ENCODE measurements at places on chromosomes 12 and 14.

DNA sequence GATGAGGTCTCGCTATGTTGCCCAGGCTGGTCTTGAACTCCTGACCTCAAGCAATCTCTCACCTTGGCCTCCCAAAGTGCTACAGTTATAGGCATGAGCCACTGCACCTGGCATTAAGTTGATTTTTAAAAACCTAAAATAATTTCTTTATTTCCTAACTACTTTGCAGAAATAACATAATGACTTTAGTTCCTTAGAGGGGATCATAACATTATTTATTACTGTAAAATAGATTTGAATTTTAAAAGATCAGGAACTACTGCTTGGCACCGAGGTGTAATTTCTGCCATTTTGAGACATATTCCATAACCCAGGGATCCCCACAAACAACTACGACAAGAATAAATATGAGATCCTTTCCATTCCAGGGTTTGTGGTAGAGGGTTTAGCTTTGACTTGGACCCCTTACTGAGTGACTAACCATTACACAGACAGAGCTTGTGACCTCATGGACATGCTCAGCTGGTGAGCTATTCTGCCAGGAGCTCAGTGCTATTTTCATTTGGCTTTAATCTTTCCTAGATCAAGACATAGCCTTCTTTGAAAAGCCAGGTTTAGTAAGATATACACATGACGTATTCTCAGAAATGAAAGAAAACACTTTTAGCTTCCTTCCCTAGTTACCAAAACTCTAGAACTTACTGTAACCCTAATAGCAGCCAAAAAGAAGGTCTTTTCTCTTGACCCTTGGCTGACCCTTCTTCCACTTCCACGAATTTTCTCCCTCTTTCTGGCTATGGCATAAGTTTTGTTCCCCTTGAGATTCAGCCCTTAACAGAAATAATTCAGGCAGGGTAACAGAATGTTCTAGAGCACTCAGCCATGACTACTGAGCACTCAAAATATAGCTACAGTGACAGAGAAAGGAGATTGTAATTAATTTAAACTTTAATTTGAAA is 75.1 kb upstream of the NUDT4 start:
- peak; percentile 24 for DNase-seq

DNA sequence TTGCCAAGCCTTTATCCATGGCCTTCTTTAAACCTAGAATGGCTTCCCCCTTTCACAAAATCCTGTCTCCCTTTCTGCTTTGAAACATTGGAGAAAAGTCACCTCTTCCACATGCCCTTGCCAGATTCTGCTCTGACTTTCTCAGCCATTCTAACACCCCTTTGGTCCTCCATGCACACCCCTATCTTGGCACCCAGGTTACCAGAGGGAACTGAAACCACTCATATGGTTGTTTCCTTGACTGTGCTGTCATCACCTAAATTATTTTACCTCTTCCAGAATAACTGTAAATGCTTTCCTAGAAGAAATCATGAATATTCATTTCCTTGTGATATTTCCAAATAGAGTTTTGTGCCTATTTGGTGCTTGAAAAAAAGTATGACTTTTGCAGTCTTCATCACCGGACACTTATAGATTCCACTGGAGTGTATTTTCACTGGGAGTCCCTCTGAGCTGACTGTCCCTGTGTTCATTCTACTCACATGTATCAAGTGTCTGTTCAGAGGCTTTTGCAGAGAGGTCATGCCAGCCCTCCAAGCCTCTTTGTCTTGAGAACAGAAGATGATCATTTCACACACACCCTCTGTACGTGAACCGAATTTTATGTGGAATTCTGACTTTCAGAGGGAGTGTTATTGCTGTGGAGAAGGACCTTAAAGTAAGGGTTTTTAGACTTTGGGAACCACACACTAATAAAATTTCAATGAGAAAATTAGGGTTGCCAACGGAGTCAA is 74.1 kb downstream of the PLXNC1 start:
- no peak for DNase-seq

DNA sequence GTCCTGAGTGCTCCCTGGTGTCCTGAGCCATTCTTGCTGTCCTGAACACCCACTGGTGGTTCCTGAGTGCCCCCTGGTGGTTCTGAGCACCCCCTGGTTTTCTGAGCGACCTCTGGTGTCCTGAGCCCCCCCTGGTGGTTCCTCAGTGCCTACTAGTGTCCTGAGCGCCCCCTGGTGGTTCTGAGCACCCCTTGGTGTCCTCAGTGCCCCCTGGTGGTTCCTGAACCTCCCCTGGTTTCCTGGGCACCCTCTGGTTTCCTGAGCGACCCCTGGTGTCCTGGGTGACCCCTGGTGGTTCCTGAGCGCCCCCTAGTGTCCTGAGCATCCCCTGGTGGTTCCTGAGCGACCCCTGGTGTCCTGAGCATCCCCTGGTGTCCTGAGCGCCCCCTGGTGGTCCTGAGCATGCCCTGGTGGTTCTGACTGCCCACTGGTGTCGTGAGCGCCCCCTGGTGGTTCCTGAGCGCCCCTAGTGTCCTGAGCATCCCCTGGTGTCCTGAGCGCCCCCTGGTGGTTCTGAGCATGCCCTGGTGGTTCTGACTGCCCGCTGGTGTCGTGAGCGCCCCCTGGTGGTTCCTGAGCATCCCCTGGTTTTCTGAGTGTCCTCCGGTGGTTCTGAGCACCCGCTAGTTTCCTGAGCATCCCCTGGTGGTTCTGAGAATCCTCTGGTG is 473.1 kb downstream of the TMEM121 start:
- no peak for DNase-seq

DNA sequence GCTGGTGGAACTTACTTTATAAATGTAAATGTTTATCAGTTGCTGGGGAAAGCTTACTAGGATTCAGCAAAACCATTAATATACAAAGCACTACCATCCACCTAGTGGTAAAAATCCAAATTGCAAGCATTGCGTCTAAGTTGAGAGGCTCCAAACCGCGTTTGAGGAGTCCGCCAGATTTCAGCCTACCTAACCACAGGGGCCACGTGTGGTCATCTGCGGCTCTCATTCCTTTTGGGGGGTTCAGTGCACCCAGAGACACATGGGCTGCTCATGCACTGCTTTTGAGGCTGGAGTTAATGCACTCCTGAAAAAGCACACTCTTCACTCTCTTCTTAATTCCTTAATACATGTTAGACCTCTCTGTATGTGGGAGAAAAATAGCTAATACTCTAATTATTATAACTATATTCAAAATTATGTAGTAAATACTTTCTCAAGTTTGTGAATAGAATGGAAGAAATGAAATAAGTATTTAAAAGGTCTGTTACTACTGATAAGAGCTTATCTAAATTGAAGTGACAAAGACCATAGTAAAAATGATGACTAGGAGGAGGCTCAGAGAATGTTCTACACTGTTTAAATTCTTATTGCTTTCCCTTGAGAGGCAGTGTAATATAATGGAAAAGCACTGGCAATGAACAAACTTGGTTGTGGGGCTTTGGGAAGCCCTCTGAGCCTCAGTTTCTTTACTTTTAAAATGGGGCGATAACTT is 41.4 kb upstream of the MANSC4 start:
- peak; percentile 51 for DNase-seq

GRCh38 chr12:39301422-39301821 is 141.5 kb downstream of the KIF21A start:
- no peak for DNase-seq

GRCh38 chr12:39252628-39253027 is 190.3 kb downstream of the KIF21A start:
- no peak for DNase-seq

Data from RCC 7860 (cell line).